ENCODE measurements at places on chromosomes 5 and 9.

DNA sequence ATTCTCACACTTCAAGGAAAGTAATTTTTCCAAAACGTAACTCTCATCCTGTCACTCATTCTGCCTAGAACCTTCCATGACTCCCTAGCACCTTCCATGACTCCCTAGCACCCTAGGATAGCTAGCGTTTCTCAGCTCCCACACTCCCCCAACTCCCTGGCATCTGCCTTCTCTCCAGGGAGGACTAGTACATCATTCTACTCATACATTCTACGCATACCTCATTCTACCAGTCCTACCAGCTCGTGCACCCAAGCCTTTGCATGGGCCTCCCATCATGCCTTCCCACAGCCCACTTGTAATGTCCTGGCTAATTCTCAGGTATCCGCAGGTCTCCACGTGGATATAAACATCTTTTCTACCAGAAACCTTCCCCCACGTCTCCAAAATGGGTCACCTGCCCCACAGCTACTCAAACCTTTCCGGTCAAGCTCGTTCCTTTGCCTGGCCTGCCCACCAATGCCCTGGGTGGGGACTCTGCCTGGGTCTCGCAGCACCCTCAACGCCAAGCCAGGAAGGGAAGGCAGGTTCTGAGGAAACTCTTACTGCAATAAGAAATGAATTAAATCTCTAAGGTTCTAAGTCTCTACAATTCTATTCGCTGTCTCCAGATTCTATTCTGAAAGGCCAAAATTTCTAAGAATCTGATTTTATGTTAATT is 930 bp downstream of the ANKS6 start:
- DNase-seq, result no peak

DNA sequence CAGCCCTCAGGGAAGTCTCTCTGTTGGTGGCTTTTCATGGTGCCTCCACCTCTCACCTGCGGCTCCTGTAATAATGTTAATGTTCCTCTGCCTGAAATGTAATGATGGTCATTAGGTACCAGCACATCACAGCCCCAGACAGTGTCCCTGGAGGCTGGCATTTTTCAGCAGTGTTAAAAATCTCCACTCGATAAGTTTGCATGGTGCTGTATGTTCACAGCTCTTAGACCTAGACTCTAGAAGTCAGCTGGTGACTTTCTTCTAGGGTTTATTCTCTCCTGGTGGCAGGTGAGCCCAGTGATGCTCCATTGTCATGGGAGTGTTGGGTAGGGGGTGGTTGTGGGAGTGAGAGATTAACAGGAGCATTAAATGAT is 53.1 kb downstream of the GPR107 start:
- no peak for DNase-seq

DNA sequence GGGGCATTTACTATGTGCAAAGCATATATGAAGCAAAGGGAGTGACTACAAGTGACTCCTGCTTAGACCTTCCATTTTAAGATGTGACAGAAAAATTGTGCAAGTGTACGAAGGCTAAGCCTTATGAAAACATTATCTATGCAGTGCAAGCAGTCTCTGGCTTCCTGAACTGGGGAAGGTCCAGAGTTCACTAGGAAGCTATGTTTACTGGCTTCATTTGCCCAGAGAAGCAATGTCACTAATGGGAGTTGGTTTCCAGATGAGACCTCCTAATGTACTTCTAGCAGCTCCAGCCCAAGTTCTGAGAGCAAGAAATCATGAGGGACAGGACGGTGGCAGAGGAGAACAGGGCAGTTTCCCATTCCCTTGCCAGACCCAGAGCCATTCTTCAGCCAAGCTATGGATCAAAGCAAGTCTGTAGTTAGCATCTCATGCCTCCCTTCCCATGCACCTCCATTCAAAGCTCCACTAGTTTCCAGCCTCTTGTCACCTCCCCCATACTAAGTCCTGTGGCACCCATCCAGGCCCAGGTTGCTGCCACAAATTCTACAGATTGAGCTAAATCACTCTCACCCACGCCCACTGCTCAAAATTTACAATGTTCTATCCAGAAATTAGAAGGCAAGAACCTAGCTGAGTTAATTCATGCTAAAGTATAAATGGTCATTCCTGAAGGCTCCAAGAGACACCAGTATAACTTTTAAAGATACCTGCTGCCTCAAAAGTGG is 21.8 kb downstream of the MCTP1 start:
- no peak for DNase-seq

DNA sequence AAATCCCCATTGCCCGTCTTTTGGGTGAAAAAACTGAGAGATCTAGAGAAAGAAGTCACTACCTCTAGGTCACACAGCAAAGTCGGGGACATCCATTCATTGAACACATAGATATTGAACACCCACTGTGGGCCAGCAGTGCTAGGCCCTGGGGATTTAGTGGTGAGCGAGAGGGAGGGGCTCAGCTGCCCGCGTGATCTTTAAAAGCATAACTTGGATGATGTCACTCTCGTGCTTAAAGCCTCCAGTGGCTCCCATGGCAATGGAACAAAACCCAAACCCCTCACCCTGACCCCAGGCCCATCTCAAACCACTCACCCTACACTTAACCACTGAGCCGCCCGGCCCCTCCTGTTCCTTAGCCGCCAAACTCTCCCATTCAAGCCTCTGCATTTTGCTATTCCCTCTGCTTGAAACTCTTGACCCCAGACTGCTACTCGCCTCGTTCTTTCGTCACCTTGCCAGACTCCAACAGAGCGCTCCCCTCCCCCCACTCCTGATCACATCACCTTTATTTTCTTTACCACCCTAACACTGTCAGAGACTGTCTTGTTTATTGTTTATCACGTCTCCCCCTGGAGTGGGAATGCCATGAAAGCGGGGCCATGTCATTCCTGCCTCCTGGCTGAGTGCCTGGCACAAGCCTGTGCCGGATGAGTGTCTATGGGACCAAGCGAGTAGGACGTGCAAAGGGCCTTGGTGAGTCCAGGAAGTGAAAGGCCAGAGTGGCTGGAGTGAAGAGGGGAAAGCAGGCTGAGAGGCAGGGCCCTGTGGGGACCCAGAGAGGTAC is 710 bp upstream of the PIP5KL1 start:
- no peak for DNase-seq

DNA sequence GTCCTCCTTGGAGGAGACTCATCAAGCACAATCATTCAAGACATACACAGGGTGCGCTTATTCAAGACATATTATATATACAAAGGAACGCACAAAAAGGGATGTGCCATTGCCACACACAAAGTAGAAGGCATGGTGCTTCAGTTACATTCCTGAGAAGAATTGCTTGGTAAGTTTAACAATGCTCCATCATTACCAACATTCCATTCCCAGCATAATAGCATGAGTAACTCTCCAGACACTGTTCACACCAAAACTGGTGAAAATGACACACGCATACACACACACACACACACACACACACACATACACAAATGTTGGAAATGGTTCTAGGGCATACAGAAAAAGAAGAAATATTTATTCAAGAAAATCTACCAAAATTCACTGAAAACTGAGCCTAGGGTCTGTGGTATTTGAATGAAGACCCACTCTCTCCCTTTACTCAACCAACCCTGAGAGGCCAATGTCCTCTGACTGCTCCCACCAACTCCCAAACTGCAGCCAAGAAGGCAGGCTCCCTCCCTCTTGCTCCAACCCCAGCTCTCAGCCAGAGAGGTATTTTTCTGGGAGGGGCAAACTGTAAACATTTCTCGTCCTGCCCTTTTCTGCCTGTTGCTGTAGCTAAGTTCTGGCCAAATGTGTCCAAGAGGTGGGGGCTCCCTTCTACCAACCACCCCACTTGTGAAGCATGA is 19.9 kb downstream of the UGT3A1 start:
- no peak for DNase-seq

GRCh38 chr5:142981886-142982820 is 212.0 kb downstream of the ARHGAP26 start:
- no peak for DNase-seq

GRCh38 chr9:34046784-34047379 is 1.8 kb downstream of the UBAP2 start:
- DNase-seq, result no peak

GRCh38 chr9:112059145-112059965 is 115.7 kb downstream of the SUSD1 start:
- DNase-seq, result no peak
